ENCODE measurements at places on chromosomes 1 and 21.

DNA sequence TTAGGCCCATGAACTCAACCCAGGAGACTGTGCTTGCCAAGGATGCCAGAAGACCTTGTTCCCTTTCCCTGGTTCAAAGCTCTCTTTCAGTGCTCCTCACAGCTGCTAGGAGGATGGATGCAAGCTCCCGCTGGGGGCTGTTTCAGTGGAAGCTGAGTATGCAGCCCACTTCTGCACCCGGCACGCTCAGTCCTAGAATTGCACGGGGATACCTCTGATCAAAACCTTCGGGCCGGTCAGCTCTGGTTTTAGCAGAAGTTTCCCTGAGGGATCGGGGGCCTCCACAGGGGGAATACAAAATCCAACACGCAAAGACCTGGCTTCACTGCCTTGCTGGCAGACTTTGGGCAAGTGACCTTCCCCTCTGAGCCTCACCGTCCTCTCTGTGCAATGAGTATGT is 4.2 kb upstream of the SSBP3 start:
- DNase-seq = no peak

DNA sequence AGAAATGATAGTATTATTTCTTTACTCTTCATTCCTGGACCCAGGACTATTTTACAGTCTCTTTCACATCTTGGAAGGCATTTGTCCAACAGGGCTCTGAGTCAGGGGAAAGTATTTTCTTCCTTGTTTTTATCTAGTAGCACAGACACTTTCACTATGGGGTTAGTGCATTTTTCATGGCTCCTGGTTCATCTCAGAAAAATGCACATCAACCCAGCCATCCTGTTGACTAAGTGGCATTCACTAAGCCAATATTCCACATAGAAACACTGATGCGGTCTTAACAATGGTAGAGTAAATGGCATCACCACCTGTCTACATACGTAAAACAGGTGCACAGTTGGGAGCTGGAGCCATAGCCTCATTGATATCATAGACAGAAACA is 87.4 kb upstream of the C1orf21 start:
- no peak for DNase-seq

GRCh38 chr1:63971557-63971956 is 197.7 kb downstream of the ROR1 start:
- DNase-seq = no peak

DNA sequence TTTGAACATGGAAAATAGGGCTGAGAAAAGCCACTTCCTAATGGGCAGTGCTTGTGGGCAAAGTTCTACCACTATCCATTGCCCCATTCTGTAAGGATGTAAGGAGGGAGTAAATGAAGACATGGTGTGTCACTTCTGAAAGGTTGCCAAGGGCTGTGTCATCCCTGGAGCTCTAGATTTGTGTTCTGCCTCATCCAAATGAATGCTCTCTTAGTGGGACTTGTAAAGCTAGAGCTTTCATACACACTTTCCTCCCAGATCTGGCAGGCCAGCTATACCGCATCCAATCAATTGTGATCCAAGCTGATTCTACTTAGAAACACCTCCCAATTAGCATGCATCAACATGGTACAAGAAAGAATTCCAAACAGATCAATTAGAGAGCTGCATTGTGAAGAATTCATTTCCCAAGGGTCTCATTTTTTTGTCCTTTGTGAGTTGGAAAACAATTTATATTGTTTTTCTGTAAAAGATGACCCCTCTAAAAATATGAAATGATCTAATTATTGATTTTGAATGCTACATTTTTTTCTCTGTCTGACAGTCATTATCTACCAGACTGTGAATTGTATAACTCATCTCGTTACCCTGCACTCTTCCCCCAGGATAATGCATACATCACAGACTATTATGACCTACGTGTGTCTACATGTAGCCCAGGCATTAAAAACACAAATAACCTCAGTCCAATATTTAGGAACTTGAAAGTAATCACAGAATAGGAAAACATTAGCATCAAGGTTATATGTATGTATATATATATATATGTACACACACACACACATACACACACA is 117.1 kb upstream of the DUSP10 start:
- no peak for DNase-seq

- no peak for DNase-seq
These were observed 203.2 kb upstream of the SGIP1 start for GRCh38 chr1:66330722-66331141.

- DNase-seq = no peak
These were observed 95.1 kb downstream of the DNTTIP2 start for GRCh38 chr1:93783876-93784275.

GRCh38 chr1:59028048-59028447 is 244.2 kb upstream of the JUN start:
- no peak for DNase-seq

- no peak for DNase-seq
These were observed 48.8 kb downstream of the CLSTN1 start for GRCh38 chr1:9774712-9775679.

DNA sequence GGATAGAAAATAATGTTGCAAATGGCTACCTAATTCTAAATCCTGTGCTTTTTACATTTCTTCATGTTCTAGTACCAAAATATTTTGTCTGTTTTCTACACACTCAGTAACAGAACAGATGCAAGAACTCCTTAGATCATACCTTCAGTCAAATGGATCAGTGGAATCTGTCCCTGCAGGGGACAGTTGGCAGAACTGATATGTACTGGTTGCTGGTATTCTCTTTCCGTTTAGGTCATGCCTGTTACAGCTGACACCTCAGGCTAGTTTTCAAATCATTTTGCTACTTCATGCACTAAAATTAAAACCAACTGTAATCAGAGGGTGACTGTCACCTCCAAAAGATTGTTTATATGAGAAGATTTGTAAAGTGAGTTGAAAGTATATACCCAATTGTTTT is 109.2 kb downstream of the TNNI3K start:
- no peak for DNase-seq

DNA sequence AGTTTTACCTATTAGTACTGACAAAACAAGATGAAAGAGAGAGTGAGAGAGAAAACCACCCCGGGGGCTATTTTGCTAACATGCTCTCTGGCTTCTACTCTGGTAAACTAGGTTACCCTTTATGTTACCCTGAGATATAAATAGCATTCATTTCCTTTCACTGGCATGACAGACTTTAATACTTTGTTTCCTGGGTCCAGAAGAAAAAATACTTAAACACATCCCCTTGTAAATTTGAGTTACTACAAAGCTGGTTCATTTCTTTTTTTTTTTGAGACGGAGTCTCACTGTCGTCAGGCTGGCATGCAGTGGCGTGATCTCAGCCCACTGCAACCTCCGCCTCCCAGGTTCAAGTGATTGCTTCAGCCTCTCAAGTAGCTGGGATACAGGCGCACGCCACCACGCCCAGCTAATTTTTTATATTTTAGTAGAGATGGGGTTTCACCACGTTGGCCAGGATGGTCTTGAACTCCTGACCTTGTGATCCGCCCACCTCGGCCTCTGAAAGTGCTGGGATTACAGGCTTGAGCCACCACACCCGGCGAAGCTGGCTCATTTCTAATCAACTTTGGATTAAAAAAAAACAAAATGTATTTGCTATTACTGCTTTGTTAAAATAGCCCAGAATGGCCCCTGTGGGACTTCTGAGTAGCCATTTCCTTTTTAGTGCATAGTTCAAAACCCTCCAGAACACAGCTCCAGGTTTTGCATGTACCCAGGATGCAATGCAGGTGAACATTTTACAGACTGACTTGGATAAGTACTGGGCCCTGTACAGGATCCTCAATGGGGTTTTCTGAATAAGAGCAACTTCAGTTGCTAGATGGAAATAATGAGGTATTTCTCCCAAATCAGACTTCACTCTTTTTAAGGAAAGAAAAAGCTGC is 20.6 kb downstream of the INPP5B start:
- DNase-seq = no peak

DNA sequence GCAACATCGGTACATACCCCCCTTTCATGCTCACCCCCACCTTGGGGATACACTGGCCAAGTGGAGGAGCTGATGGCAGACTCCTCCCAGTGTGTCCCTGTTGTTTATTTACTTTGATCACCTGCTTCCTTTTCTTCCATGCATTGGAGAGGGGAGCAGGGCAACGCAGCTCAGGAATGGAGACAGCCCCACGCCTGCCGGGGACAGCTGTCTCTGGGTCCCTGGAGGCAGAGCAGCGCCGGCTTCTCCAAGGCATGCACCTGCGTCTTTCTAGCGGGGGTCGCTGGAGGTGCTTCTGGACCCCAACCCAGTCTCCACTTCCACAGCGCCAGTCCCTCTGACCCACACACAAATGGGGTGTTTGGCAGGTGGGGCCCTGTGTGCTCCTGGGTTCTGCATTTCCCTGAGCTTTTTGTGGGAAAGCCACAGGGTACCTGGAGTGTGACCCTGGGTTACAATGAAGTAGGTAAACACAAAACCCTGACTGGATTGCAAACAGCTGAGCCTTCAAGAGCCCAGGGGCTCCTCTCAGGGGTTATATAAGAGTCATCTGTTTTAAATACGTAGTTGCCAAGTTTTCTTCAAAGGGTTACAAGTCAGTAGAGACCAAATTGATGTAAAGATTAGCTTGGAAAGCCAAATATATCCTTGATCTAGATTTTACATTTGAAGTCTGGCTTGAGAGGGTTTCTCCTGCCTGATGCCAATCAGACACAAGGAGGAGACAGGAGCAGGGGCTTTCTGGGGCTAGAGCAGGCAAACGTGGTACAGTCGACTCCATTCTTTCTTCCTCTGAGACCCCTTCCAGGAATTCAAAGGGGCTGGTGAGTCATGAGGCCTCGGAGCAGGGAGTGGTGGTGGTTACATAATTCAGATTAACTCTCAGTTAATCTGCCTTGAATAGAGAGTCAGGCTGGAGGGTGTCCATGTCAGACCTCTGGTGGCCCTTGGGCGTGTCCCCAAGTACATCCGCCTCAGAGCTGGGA is 4.5 kb downstream of the AJAP1 start:
- DNase-seq = no peak

GRCh38 chr1:176878750-176879536 is 285.6 kb downstream of the ASTN1 start:
- DNase-seq = no peak

DNA sequence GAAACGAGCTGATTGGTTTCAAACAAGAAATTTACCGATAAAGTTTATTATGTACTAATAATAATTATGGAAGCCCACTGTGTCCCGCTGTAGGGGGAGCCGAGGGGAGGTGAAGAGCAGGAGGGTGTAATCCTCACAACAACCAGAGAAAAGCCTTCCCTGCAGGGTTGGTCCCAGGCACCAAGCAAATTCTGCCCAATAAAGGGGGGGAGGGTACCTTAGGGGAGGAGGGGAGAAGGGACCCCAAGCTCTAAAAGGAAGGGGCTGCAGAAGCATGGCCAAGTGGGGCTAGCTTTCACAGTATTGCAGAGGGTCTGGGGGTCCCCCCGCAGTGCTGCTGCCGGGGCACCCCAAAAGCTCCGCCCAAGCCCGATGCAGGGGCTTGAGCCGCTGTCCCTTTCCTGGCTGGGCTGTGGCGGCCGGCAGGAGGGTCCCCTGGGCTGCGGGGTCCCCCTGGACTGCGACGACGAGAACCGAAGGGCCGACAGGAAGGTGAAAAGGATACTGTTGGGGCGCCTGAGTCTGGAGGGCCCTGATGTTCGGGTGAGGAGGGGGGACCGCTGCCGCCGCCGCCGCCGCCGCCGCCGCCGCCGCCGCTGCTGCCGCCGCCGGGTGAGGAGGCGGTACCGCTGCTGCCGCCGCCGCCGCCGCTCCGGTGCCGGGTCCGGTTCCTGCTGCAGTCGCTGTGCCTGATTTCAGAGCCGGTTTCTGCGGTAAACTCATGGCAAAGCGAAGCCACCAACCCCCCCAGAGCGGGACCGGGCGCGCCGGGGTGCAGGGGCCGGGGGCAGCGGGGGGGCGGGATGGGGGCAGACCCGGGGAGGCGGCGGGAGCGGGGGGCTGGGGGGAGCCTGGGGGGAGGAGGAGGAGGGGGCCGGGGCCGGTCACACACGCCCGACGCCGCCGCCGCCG is 771 bp downstream of the EIF4G3 start:
- peak; percentile 56 for DNase-seq

GRCh38 chr1:47660622-47661021 is 222.8 kb downstream of the FOXD2 start:
- no peak for DNase-seq

DNA sequence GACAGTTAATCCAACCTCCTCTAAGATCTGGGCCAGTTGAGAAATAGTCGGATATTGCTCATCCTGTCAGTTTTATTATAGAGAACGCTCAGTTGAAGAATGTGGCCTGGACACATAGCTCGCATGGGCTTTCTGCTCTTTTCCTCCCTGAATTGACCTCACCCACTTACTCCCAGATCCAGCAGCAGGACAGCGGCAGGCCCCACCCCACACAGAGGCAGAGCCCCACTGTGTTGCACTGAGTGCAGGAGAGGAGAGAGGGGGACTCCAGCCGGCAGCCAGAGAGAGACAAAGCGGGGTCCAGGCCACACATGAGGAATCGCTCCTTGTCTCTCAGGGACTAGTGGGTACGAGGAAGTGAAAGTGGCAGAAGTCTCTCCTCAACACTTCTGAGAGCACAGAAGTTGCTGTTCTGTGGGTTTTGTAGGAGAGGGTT is 78.6 kb downstream of the LAMC1 start:
- DNase-seq = no peak

GRCh38 chr21:45467221-45467779 is 62.3 kb downstream of the COL18A1 start:
- no peak for DNase-seq

- DNase-seq = no peak
These were observed 18.7 kb upstream of the EPHA8 start for GRCh38 chr1:22544606-22545005.

GRCh38 chr21:16422702-16423101 is 692.9 kb downstream of the USP25 start:
- DNase-seq = no peak

GRCh38 chr1:62682531-62682930 is 5.7 kb downstream of the DOCK7 start:
- no peak for DNase-seq

DNA sequence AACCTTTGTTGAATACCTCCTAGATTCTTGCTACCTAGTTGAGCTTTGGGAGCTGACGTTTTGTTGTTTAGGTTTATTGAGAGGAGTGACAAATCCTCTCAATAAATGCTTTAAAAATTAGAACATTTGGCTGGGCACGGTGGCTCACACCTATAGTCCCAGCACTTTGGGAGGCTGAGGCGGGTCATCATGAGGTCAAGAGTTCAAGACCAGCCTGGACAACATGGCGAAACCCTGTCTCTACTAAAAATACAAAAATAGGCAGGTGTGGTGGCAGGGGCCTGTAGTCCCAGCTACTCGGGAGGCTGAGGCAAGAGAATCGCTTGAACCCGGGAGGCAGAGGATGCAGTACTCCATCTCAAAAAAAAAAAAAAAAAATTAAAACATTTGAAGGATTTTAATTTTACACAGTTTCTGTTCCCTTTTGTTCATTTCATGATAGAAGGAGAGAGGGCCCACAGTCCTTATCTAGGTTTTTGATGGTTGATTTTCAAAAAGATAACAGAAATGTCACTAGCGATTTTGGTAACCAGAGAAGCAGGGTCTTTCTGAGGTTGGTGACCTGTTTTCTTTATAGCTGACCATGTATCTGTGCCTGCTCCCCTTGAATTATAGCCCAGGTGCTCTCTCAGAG is 44.2 kb upstream of the PIGV start:
- no peak for DNase-seq

DNA sequence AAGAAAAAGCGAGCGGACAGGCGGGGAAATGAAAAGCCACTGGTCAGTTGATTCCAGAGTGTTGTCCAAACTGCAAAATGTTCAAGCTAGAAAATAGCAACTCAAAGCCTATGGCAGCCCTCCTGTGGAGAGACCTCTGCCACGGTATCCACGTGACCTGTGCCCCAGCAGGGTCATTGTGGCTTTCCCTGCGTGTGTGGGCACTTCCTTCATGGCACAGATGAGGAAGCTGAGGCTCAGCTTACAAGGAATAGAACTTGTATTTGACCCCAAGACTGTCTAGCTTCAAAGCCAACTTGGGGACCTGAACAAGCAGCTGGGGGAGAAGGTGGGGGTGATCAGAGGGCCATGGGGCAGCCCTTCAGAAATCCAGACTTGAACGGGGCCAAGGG is 15.6 kb upstream of the PLEKHG5 start:
- no peak for DNase-seq

Data from mesothelial cell of epicardium (in vitro differentiated cells).